Hindlimb muscle (tissue), 1 donor: ENCODE measurements at places on chromosomes 1 and 21. TPM values are rescaled to one million over a fixed set of nuclear protein-coding genes. Genes with fewer than 3 reads are reported as not detected.

Gene BRWD1
- polyA plus RNA-seq, result 27.7 TPM

Gene AMPD1
- 142 TPM for polyA plus RNA-seq

Gene KDM5B
- 43.0 TPM for polyA plus RNA-seq

Gene FAM72A
- 5.4 TPM for polyA plus RNA-seq

Gene MYBPH
- 534 TPM for polyA plus RNA-seq

Gene MAGI3
- polyA plus RNA-seq, result 16.4 TPM

Gene EPHB2
- polyA plus RNA-seq, result 15.2 TPM

Gene PSMB4
- 142 TPM for polyA plus RNA-seq

Gene HTR6
- polyA plus RNA-seq, result not detected

Gene NEXN
- 228 TPM for polyA plus RNA-seq
